ENCODE measurements at places on chromosomes 3 and 15. TPM values are rescaled to one million over a fixed set of nuclear protein-coding genes. Genes with fewer than 3 reads are reported as not detected.

Gene UBE3A
- 105 TPM for total RNA-seq

Gene NME9
- total RNA-seq = 0.57 TPM

Gene SLC9C1
- total RNA-seq = not detected

Gene STIMATE
- 39.1 TPM for total RNA-seq

Gene TASOR
- 87.1 TPM for total RNA-seq

Gene SMARCC1
- total RNA-seq = 88.1 TPM

Gene CLPX
- 47.4 TPM for total RNA-seq

Gene CFAP100
- not detected for total RNA-seq

Gene FOXB1
- 0.78 TPM for total RNA-seq

Gene MUC13
- total RNA-seq = not detected

Gene SLC2A2
- not detected for total RNA-seq

Gene CDHR4
- total RNA-seq = 0.22 TPM

GRCh38 chr15:23074684-23075083 is 35.3 kb upstream of the TUBGCP5 start:
- H3K27ac ChIP-seq = no peak overlapping the region
- H3K27me3 ChIP-seq = peaks cover 4% of the 10 kb centered on the region
- no peak overlapping the region for H3K4me3 ChIP-seq

DNA sequence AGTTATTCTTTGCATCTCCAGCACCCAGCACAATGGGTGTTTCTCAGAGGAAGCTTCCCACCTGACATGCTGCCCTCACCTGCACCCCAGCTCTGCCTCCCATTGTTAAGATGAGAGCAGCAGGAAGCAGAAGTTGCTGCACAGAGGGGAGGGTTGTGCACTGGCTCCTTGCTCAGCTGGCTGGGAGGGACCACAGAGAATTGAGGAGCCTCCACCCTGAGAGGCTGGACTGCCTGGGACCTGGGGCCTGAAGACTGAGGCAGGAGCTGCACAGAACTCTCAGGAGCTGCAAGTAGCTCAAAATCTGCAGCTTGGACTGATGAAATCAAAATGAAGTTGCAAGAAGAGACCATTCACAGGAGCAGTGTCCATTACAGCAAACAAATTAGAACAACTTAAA is 222.3 kb upstream of the LINGO1 start:
- H3K36me3 ChIP-seq = no peaks in the 10 kb centered on the region
- H3K27ac ChIP-seq = no peak overlapping the region
- no peaks in the 10 kb centered on the region for H3K4me1 ChIP-seq
- H3K27me3 ChIP-seq = peaks cover 12% of the 10 kb centered on the region

- H3K27me3 ChIP-seq = peaks cover 10% of the 10 kb centered on the region
- no peak for DNase-seq
- no peaks in the 10 kb centered on the region for H3K36me3 ChIP-seq
- H3K4me3 ChIP-seq = no peak overlapping the region
- no peaks in the 10 kb centered on the region for H3K4me1 ChIP-seq
Measured at GRCh38 chr3:81823882-81824395, 62.5 kb upstream of the GBE1 start.

GRCh38 chr3:68706096-68706495 is 226.3 kb downstream of the TAFA4 start:
- no peak overlapping the region for H3K27ac ChIP-seq
- no peaks in the 10 kb centered on the region for H3K36me3 ChIP-seq
- H3K27me3 ChIP-seq = no peaks in the 10 kb centered on the region
- H3K4me3 ChIP-seq = no peak overlapping the region
- no peak for DNase-seq

GRCh38 chr3:13301286-13301987 is 118.7 kb downstream of the NUP210 start:
- H3K4me1 ChIP-seq = peaks cover 13% of the 10 kb centered on the region
- DNase-seq = no peak
- peaks cover 19% of the 10 kb centered on the region for H3K27me3 ChIP-seq
- no peak overlapping the region for H3K4me3 ChIP-seq
- no peak overlapping the region for H3K27ac ChIP-seq

DNA sequence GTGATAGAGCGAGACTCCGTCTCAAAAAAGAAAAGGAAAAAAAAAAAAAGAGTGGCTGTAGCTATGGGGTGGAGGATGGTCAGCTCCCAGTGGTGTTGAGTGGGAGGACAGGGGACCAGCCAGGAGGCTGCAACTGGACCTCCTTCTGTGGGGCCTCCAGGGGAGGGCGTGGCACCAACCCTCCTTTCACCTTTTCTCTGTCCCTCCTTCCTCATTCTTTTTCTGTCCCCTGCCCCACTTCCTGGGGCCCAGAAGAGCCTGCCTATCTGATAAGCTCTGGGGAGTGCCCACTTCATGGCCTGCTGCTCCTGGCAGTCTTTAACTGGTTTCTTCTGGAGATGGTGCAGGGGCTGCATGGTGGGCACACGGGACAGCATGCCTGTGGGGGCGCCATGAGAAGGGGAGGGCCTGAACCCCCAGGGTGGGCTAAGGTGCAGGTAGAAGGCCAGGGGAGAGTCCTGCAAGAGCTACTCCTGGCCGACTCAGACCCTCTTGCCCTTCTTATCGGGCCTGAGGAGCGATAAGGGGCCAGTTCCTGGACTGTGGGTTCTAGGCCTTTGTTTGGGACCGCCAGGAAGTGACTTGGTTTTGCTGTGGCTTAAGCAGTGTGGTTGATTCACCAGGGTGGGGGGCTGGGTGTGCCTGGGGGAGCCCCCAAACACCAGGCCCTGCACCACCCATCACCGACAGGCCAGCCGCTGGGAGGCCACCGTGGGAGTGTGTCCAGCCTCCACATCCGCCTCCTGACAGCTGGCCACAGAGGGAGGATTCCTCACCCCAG is 49.4 kb upstream of the FLNB start:
- H3K36me3 ChIP-seq = no peaks in the 10 kb centered on the region
- H3K27ac ChIP-seq = no peak overlapping the region
- H3K27me3 ChIP-seq = no peaks in the 10 kb centered on the region
- H3K4me3 ChIP-seq = no peak overlapping the region
- H3K4me1 ChIP-seq = peaks cover 3% of the 10 kb centered on the region

DNA sequence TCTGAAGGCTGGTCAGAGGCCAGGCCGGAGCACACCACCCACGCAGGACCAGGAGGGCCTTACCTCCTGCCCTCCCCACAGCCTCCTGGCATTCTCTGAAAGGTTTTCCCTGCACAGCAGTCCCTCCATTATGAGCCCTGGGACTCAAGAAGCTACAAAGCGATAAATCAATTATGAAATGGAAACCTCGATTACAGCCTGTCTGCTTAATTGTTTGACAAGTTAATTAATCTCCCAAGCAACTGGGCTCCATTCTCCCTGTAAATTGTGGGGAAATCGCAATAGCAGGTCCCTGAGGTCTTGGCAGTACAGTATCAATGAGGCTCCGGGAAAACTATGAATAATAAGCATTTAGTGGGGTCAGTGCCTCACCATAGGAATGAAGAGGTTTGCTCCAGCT is 683.5 kb downstream of the NTRK3 start:
- no peak overlapping the region for H3K4me3 ChIP-seq
- no peak overlapping the region for H3K27ac ChIP-seq
- DNase-seq = no peak
- H3K36me3 ChIP-seq = peaks cover 2% of the 10 kb centered on the region

DNA sequence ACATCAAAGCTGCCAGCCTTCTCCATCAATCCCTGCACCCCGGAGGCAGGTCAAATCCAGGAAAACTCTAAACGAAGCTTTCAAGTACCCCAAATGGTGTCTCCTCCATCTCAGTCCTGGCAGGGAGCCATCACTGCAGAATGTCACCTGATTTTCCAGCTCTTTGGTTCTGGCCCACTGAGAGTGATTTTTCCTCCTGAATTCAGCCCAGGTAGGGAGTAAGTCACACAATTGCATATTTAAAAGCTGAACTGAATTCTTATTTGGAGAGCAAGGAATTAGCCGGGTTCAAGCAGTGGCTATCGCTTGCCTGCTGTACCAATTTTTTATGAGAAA is 5.3 kb downstream of the RFTN1 start:
- no peak for DNase-seq
- peaks cover 54% of the 10 kb centered on the region for H3K4me1 ChIP-seq
- H3K36me3 ChIP-seq = peaks cover 46% of the 10 kb centered on the region
- H3K4me3 ChIP-seq = peak overlapping the region; percentile 49

GRCh38 chr3:377158-377561 is 180.6 kb downstream of the CHL1 start:
- no peaks in the 10 kb centered on the region for H3K27me3 ChIP-seq
- H3K4me1 ChIP-seq = peaks cover 2% of the 10 kb centered on the region

- H3K36me3 ChIP-seq = no peaks in the 10 kb centered on the region
- no peak overlapping the region for H3K4me3 ChIP-seq
- H3K4me1 ChIP-seq = no peaks in the 10 kb centered on the region
- no peak for DNase-seq
- no peak overlapping the region for H3K27ac ChIP-seq
- no peaks in the 10 kb centered on the region for H3K27me3 ChIP-seq
Measured at GRCh38 chr15:37652646-37653417, 281.6 kb upstream of the TMCO5A start.

DNA sequence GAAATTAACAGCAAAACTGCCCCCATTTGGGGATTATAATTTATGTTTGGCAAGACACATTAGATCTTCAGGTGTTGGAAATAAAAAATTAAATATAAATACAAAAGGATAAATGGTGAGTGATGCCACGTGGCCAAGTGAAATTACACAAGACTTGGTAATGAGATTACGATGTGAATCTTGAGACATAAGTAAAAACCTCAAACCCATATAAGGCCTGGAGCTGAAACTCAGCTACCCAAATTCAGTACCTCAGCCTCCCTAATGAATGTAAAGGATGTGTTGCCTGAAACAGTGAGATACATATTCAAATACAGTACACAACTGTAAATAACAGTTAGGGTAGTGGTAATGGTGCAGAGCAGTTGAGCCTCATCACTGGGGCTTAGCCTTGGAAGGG is 1146.6 kb downstream of the OTOL1 start:
- no peak for DNase-seq
- H3K4me1 ChIP-seq = no peaks in the 10 kb centered on the region
- no peaks in the 10 kb centered on the region for H3K36me3 ChIP-seq
- H3K27me3 ChIP-seq = no peaks in the 10 kb centered on the region
- no peak overlapping the region for H3K4me3 ChIP-seq

DNA sequence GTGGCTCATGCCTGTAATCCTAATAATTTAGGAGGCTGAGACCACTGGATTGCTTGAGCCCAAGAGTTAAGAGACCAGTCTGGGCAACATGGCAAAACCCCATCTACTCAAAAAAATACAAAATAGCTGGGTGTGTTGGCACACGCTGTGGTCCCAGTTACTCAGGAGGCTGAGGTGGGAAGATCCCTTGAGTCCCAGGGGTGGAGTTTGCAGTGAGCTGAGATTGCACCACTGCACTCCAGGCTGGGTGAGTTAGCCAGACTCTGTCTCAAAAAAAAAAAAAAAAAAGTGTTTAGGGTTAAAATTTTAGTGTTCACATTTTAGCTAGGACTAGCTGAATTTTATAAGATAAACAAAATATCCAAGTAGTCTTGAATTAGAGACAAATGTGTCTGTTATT is 1340.1 kb upstream of the EPHA6 start:
- no peak overlapping the region for H3K4me3 ChIP-seq
- no peaks in the 10 kb centered on the region for H3K36me3 ChIP-seq
- no peak for DNase-seq
- no peaks in the 10 kb centered on the region for H3K4me1 ChIP-seq
- no peaks in the 10 kb centered on the region for H3K27me3 ChIP-seq

GRCh38 chr3:187041362-187042307 is 97.7 kb downstream of the RPL39L start:
- H3K36me3 ChIP-seq = peaks cover 69% of the 10 kb centered on the region
- H3K4me3 ChIP-seq = peak overlapping the region; percentile 78
- no peak for DNase-seq
- peaks cover 74% of the 10 kb centered on the region for H3K4me1 ChIP-seq
- peak overlapping the region; percentile 98 for H3K27ac ChIP-seq
- no peaks in the 10 kb centered on the region for H3K27me3 ChIP-seq

GRCh38 chr3:13135251-13135810 is 62.1 kb upstream of the IQSEC1 start:
- no peak overlapping the region for H3K27ac ChIP-seq
- H3K4me1 ChIP-seq = peaks cover 5% of the 10 kb centered on the region
- peaks cover 21% of the 10 kb centered on the region for H3K27me3 ChIP-seq

DNA sequence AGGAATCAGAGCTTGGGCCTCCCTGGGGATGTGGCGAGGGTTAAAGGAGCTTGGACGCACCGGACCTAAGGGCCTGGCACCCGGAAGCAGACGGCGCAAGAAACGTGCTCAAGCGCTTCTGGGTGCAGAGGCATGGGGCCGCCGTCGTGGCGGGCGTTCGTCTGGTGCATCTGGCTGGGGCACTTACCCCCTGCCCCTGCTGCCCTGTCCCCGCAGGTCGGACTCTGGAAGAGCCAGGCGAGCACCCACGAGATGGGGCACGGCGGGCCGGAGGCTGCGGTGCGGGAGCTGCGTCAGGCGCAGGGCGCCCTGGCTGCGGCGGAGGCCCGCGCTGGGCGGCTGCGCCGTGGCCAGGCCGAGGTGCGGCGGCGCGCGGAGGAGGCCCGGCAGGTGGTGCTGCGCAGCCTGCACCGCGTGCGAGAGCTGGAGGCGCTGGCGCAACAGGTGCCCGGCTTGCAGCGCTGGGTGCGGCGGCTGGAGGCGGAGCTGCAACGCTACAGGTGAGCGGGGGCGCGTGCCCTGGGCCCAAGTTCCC is 2.5 kb downstream of the EFCC1 start:
- peaks cover 37% of the 10 kb centered on the region for H3K27me3 ChIP-seq
- peaks cover 1% of the 10 kb centered on the region for H3K36me3 ChIP-seq
- DNase-seq = peak; percentile 73

GRCh38 chr3:195259154-195259474 is 11.8 kb downstream of the XXYLT1 start:
- no peak overlapping the region for H3K4me3 ChIP-seq
- DNase-seq = no peak

All from activated naive CD8-positive, alpha-beta T cell treated with anti-CD3 and anti-CD28 coated beads, Interleukin-2, amount 10 ng/mL, durations not matched to agents 7 days and 5 days (primary cell).